ENCODE measurements at places on chromosomes 5 and 9.

DNA sequence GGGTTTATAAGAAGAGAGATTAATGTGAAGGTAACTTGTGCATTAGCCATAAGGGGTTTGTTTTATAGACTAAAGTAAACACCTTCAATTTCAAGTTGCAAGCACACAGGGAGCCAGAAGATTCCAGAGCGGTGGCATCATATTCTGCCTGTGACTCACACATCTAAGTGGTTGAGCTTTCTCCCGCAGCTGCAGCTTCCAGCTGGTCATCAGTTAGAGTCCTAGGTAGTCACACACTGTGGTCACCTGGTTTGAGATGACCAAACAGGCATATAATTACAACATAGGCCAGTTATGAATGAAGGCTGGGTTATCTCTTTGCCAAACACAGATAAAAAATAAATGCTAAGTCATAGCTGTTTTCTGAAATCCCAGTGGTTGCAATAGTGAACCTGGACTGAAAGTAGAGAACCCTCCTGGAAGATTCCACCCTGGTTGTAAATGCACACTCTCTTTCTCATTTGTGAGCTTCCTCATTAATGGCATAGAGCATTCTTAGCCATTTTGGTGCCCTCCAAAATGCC lies 171.3 kb downstream of the GDNF start:
- no peak for DNase-seq

DNA sequence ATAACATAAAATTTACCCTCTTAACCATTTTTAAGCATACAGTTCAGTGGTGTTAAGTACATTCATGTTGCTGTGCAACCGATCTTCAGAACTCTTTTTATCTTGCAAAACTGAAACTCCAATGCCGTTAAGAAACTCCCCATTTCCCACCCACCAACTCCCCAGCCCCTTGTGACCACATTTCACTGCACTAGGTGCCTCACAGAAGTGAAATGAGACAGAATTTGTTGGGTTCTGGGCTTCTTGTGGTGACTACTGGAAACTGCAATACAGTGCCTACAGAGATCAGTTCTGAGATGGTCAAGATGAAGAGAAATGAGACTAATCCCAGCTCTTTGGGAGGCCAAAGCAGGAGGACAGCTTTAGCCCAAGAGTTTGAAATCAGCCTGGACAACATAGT lies 202.1 kb upstream of the SLC30A5 start:
- DNase-seq = no peak

GRCh38 chr9:28892538-28892937 lies 1319.3 kb upstream of the C9orf72 start:
- no peak for DNase-seq

GRCh38 chr9:18569941-18570630 lies 96.1 kb downstream of the ADAMTSL1 start:
- DNase-seq = no peak

- DNase-seq = no peak
Measured at GRCh38 chr5:22699319-22699718, 153.8 kb downstream of the CDH12 start.

DNA sequence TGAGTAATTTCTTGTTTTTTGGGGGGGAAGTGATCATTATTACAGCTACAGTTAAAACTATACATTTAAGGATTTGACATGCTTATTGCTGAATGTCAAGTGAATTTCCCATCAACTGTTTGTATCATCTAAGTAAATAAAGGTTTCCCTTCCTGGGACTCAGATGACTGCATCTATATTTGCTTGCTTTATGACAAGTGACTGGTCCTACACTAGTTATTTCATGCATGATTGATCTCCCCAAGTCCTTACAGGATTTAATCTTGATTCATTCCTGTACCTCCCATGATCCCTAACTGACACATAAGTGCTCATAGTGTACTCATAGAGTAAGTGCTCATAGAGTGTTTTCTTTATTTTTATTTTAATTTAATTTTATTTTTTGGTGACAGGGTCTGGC lies 2.8 kb downstream of the TXNDC8 start:
- no peak for DNase-seq

DNA sequence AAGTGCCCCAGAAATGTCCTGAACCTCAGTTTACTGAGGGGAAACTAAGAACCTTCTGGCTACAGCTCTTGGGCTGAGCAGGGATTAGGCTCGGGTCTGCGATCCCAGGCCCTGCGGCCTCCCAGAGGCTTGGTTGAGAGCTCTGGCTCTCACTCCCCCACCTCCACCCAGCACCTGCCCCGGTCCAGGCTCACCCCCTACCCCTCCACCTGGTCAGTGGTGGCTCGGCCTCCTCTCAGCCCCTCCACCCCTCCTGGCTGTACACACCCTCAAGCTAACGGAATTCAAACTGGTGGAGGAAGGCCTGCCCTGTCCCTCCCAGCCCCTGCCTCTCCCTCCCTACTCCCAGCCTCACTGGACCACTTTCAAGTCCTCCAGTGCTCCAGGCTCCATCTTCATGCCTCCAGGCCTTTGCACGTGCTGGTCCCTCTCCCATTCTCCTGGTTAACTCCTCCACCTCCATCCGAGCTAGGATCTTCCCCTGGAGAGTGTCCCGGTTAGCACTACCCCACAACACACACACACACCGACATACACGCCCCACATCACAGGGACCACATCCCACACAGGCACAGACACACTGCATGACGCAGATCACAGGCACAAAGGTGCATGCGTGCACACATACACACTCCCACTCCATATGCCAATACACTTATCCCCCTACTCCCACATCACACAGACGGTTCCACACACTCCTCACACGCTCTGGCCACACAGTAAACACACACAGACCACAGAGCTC lies 130.9 kb downstream of the C9orf50 start:
- DNase-seq = no peak

DNA sequence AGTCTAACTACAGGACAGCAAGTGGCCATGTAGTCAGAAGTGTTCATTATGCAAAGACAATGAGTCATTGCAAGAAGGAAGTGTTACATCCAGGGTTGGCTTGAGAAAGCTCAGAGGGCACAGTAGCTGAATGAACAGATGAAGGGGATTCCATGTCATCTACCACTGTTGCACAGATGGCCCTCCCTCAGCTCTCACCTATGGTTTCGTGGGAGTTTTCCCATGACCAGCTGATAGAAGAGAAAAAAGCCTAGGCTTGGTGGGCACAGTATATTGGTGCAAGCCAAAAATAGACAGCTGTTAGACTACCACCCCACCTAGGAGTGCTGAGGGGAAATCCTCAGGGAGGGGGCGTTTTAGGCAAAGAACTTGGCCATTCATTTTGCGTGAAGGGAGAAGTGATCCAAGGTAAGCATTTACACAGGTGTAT lies 217.0 kb downstream of the DMRT2 start:
- DNase-seq = no peak

DNA sequence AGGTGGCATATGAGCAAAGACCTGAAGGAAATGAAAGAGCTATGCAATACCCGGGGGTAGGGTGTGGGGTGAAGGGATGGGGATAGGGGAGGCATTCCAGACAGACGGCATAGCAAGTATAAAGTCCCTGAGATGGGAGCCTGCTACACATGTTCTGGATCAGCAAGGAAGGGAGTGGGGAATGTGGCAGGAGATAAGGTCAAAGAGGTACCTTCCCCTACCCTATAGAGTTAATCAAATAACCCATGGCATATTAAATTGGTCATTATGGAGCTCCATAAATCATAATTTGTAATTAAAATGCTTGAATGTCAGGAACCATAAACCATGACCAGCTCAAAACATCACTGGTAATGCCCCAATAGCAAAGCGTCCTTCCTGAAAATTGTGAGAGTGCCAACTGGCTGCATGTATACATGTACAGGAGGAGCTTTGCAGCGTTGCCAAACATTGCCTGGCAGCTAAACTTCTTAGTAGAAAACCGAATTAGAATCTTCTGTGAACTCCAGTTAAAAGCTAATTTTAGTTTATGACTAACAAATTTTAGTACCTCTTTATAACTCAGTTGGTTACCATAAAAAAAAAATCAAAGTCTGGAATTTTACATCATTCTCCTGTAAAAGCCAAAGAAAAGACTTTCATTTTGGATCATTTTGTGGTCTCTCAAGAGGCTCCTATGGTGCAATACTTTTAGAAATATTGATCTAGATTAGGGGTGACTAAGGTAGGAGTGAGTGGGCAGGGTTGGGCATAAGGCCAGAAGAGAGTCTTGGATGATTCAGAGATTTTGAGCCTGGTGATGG lies 4.7 kb downstream of the DNAI1 start:
- DNase-seq = no peak

GRCh38 chr5:169913479-169913878 lies 66.8 kb downstream of the INSYN2B start:
- DNase-seq = no peak

Measured in stimulated activated CD8-positive, alpha-beta memory T cell treated with anti-CD3 and anti-CD28 coated beads, Interleukin-4, amount 100 ng/mL, for 1 hour (primary cell).